Sigmoid colon (tissue), 7 donors: ENCODE measurements at places on chromosomes 3 and 15. TPM values are rescaled to one million over a fixed set of nuclear protein-coding genes. Genes with fewer than 3 reads are reported as not detected.

- no peaks in the 10 kb centered on the region for H3K4me1 ChIP-seq
- no peak overlapping the region for H3K4me3 ChIP-seq
- no peak for DNase-seq
- no peaks in the 10 kb centered on the region for H3K27me3 ChIP-seq
Measured at GRCh38 chr15:39409876-39410530, 170.9 kb upstream of the THBS1 start.

DNA sequence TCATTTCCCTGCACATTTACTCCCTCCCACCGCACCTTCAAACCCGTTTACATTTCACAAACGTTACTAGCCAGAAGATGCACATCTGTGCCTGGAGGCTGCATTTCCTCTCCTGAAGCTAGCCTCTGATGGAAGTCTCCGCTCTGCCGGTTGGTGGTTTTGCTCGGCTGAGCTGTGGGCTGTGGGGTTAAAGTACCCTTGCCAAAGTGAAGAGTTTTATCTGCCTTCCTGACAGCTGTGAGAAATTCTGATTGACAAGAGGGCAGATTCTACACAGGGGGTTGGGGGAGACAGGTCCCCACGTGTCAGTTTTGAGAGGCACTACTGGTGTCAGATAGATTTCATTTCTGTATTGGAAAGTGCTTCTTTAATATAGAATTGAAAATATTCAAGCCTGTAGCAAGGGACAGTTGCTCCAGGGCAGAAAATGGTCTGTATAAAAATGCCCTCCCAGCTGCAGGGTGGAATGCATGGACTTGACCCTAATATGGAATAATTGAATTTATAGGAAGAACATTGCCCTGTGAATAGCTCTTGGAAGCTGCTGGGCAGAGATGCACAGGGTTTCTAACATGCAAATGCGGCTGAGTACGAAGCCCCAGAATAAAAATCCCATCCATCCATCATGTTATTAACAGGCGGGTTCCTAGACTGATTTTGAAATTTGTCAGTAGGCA lies 201.1 kb upstream of the RGMA start:
- no peak overlapping the region for H3K4me3 ChIP-seq
- H3K36me3 ChIP-seq = no peaks in the 10 kb centered on the region
- H3K4me1 ChIP-seq = no peaks in the 10 kb centered on the region
- no peak overlapping the region for H3K27ac ChIP-seq

- H3K4me1 ChIP-seq = no peaks in the 10 kb centered on the region
- H3K36me3 ChIP-seq = no peaks in the 10 kb centered on the region
- no peak overlapping the region for H3K4me3 ChIP-seq
- no peaks in the 10 kb centered on the region for H3K27me3 ChIP-seq
Measured at GRCh38 chr3:169362301-169362700, 301.2 kb downstream of the MECOM start.

- H3K36me3 ChIP-seq = peaks cover 8% of the 10 kb centered on the region
- H3K4me1 ChIP-seq = peaks cover 48% of the 10 kb centered on the region
- H3K4me3 ChIP-seq = no peak overlapping the region
- no peak for DNase-seq
- no peak overlapping the region for H3K27ac ChIP-seq
Measured at GRCh38 chr3:127715532-127715931, 42.8 kb downstream of the ABTB1 start.

- H3K4me1 ChIP-seq = no peaks in the 10 kb centered on the region
- no peak overlapping the region for H3K27ac ChIP-seq
- H3K36me3 ChIP-seq = no peaks in the 10 kb centered on the region
- no peaks in the 10 kb centered on the region for H3K27me3 ChIP-seq
Measured at GRCh38 chr3:16813336-16813735, 71.4 kb upstream of the PLCL2 start.

- no peaks in the 10 kb centered on the region for H3K36me3 ChIP-seq
- no peak overlapping the region for H3K27ac ChIP-seq
- no peak for DNase-seq
- no peaks in the 10 kb centered on the region for H3K27me3 ChIP-seq
Measured at GRCh38 chr15:95519887-95520286, 810.6 kb upstream of the NR2F2 start.

GRCh38 chr3:193354423-193354822 lies 24.1 kb downstream of the ATP13A5 start:
- H3K4me3 ChIP-seq = no peak overlapping the region
- H3K36me3 ChIP-seq = no peaks in the 10 kb centered on the region
- no peak overlapping the region for H3K27ac ChIP-seq
- no peaks in the 10 kb centered on the region for H3K4me1 ChIP-seq
- no peak for DNase-seq
- no peaks in the 10 kb centered on the region for H3K27me3 ChIP-seq

- no peaks in the 10 kb centered on the region for H3K4me1 ChIP-seq
- peak overlapping the region; percentile 52 for H3K27ac ChIP-seq
- H3K36me3 ChIP-seq = no peaks in the 10 kb centered on the region
- DNase-seq = no peak
Measured at GRCh38 chr3:153246331-153246730, 84.3 kb downstream of the RAP2B start.

DNA sequence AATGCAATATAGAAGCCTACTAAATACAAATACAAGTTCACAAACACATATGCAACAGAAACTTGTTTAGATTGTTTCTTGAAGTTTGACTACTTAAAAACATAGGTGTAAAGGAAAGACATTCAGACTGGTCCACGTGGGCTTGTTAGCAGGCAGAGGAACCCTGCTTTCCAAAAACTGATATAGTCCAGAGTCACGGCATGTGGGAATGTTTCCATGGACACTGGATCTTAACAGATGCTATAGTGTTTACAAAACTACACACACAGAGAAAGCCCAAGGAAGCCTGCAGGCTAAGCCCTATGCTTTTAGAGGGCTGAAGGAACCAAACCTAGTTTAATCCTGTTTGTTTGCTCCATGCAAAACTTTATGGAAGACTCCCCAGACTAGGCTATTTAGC lies 45.2 kb upstream of the LRRC58 start:
- DNase-seq = no peak
- no peak overlapping the region for H3K27ac ChIP-seq
- H3K27me3 ChIP-seq = no peaks in the 10 kb centered on the region
- H3K4me1 ChIP-seq = peaks cover 7% of the 10 kb centered on the region
- no peak overlapping the region for H3K4me3 ChIP-seq
- H3K36me3 ChIP-seq = peaks cover 41% of the 10 kb centered on the region

DNA sequence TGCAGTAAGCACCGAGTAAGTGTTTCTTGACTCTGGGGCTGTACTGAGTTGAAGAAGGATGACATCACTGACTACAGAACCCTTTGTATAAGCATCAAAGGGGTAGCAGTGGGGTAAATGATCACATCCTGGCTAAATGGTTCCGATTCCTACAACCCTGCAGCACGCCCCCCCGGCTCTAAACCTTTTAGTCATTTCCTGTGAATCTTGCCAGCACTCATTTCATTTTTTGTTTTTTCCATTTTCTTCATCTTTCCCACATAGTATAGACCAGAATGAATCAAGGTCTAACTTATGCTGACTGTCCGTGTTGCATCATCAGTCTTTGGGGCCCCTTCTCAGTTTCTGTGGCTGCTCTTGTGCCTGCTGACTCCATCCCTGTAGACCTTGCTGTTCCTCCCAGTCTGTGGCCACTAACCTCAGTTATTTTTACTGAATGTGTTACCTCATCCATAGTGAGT lies 383.1 kb upstream of the TPRG1 start:
- peaks cover 29% of the 10 kb centered on the region for H3K4me1 ChIP-seq
- H3K4me3 ChIP-seq = no peak overlapping the region
- H3K27me3 ChIP-seq = no peaks in the 10 kb centered on the region
- H3K27ac ChIP-seq = no peak overlapping the region
- DNase-seq = no peak

DNA sequence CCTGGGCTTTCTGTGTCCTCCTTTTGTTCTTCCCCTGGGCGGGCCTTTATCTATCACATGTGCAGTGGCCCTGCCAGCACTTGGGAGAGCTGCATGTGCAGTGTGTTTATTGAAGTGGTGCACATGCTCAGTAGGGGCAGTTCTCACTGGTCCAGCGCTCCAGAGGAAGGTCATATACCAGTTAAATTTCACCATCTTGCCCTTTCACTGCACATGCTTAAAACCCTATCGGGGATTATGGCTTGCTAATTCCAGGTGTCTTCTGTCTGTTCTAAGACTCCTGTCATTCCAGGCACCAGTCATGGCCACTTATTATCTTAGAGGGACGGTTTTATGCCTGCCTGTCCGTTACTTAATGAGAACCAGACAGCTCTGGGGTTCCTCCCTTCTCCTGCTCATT lies 52.2 kb downstream of the ROPN1B start:
- DNase-seq = peak; percentile 48
- H3K27me3 ChIP-seq = no peaks in the 10 kb centered on the region
- peaks cover 34% of the 10 kb centered on the region for H3K36me3 ChIP-seq
- no peak overlapping the region for H3K4me3 ChIP-seq
- no peak overlapping the region for H3K27ac ChIP-seq

DNA sequence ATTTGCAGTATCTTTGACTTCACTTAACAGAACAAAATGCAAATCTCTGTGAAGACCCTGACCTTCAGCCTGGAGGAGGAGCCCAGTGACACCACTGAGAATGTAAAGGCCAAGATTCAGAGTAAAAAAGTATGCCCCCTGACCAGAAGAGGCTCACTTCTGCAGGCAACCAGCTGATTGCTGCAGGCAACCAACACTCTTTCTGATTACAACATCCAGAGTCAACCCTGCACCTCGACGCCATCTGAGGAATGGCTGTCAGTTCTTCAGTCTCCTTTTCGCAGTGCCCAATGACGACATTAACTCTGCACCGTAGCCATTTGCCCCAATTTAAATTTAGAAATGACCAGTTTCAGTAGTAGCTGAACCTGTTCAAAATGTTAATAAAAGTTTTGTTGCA lies 14.9 kb downstream of the ATP13A3 start:
- no peaks in the 10 kb centered on the region for H3K36me3 ChIP-seq
- DNase-seq = no peak
- H3K4me1 ChIP-seq = peaks cover 5% of the 10 kb centered on the region
- H3K27me3 ChIP-seq = no peaks in the 10 kb centered on the region

- no peak overlapping the region for H3K27ac ChIP-seq
- no peaks in the 10 kb centered on the region for H3K27me3 ChIP-seq
- no peaks in the 10 kb centered on the region for H3K4me1 ChIP-seq
- no peak overlapping the region for H3K4me3 ChIP-seq
- DNase-seq = no peak
- peaks cover 23% of the 10 kb centered on the region for H3K36me3 ChIP-seq
Measured at GRCh38 chr3:105722943-105723556, 145.8 kb downstream of the CBLB start.

GRCh38 chr3:181630853-181631252 lies 80.9 kb upstream of the SOX2 start:
- no peaks in the 10 kb centered on the region for H3K36me3 ChIP-seq
- no peak overlapping the region for H3K27ac ChIP-seq
- DNase-seq = no peak
- H3K27me3 ChIP-seq = no peaks in the 10 kb centered on the region

GRCh38 chr3:168596175-168596823 lies 500.6 kb upstream of the GOLIM4 start:
- DNase-seq = no peak
- no peaks in the 10 kb centered on the region for H3K4me1 ChIP-seq
- no peak overlapping the region for H3K27ac ChIP-seq
- H3K27me3 ChIP-seq = no peaks in the 10 kb centered on the region
- H3K36me3 ChIP-seq = no peaks in the 10 kb centered on the region

GRCh38 chr15:66133247-66133885 lies 120.2 kb downstream of the MEGF11 start:
- H3K27me3 ChIP-seq = peaks cover 2% of the 10 kb centered on the region
- no peak overlapping the region for H3K4me3 ChIP-seq
- H3K36me3 ChIP-seq = no peaks in the 10 kb centered on the region
- no peak overlapping the region for H3K27ac ChIP-seq
- H3K4me1 ChIP-seq = no peaks in the 10 kb centered on the region

DNA sequence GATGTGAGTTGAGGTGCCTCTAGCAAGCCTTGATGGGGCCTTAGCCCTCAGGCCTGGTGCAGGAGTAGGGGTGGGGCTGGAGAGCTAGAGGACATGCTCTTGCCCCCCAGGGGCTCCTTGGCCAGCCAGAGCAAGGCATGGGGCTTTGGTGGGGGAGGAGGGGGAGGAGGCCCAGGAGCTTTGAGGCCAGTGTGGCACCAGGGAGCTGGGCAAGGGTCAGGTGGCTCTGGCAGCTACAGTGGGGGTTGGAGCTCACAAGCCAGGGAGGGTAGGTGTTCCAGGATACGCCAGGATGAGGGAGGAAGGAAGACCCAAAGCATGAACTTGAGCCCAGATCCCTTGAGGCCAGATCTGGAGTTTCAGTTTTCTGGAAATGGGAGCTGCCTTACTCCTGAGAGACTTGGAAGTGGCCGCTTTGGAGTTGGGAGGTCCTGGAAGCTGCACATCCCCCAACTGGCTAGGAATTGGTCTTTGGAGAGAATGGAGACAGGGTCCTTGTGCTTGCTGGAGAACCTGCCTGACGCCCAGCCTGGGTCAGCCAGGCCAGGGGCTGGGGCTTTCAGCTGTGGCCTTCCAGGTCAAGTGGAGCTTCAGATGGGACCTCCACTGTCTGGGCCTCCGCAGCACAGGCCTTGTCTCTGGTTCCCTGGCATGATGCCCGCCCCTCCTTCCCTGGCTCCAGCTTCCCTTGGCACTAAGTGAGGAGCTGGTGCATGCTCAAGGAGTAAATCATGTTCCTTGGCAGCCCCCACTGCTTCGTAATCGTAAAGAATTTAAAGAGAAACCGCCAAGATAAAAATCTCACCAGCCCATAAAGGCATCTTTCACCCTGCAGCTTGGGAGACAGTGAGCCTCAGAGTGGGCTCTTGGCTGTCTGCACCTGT lies 8.7 kb downstream of the SEMA3F start:
- H3K36me3 ChIP-seq = no peaks in the 10 kb centered on the region
- DNase-seq = peak; percentile 96
- no peak overlapping the region for H3K4me3 ChIP-seq
- H3K4me1 ChIP-seq = peaks cover 100% of the 10 kb centered on the region

DNA sequence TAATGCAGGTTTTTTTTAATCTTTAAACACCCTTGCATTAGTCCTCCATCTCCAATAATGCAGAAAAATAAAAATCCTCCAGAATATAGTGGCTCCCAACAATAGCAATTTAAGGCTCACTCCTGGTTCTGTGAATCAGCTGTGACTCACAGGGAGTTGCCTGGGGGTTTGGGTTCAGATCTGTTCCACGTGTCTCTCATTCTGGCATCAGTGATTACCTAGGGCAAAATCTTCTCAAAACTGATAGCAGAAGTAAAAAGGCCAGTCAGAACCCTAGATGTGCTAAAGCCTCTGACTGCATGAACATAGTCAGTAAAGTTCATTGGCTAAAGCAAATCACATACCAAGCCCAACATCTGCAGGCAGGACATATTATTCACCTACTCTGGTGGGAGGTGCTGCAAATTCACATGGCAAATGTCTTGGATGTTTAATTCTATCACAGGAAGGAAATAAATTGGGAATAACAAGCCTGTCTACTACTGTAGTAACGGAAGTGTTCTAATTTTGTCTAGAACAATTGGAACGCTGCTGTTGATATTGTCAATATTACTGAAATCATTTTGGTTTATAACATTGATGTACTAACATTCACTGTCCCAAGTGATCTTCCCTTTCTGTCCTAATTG lies 364.1 kb upstream of the CNTN4 start:
- no peaks in the 10 kb centered on the region for H3K4me1 ChIP-seq
- H3K27me3 ChIP-seq = no peaks in the 10 kb centered on the region
- DNase-seq = no peak
- H3K27ac ChIP-seq = no peak overlapping the region
- no peak overlapping the region for H3K4me3 ChIP-seq

The SLC38A3 gene
- total RNA-seq = 0.28 TPM

The CCDC54 gene
- not detected for total RNA-seq

The ACY1 gene
- 22.3 TPM for total RNA-seq

The ITGB5 gene
- 89.2 TPM for total RNA-seq

The ADGRG7 gene
- not detected for total RNA-seq

The P2RY1 gene
- total RNA-seq = 21.4 TPM

The SUSD5 gene
- total RNA-seq = 2.8 TPM

The KLHL6 gene
- total RNA-seq = 0.82 TPM

The ECE2 gene
- 0.49 TPM for total RNA-seq

The PARL gene
- 54.8 TPM for total RNA-seq

The HACL1 gene
- 24.7 TPM for total RNA-seq

The ZIC1 gene
- total RNA-seq = not detected

The GOLGA8N gene
- 11.4 TPM for total RNA-seq
